Pericardium fibroblast (primary cell): ENCODE measurements at places on chromosomes 3 and 15. TPM values are rescaled to one million over a fixed set of nuclear protein-coding genes. Genes with fewer than 3 reads are reported as not detected.

The KCNAB1 gene
- 0.12 and 2.2 TPM in 2 replicates for total RNA-seq

The LRRC3B gene
- total RNA-seq, result not detected in 2 replicates

The CORO2B gene
- 11.6 and 21.0 TPM in 2 replicates for total RNA-seq

The UBA7 gene
- 31.2 and 52.0 TPM in 2 replicates for total RNA-seq

The CLDN16 gene
- total RNA-seq, result not detected in 2 replicates

The CDCP1 gene
- 0.70 and 0.77 TPM in 2 replicates for total RNA-seq

The FAM107A gene
- total RNA-seq, result 2.6 and 7.7 TPM in 2 replicates

The MANF gene
- 80.3 and 96.4 TPM in 2 replicates for total RNA-seq

The TBC1D21 gene
- not detected in 2 replicates for total RNA-seq

The GREM1 gene
- 3.6 and 15.3 TPM in 2 replicates for total RNA-seq

The PLA2G4E gene
- total RNA-seq, result not detected in 2 replicates

The PPIB gene
- total RNA-seq, result 535 and 996 TPM in 2 replicates

The HYAL1 gene
- total RNA-seq, result 4.0 and 5.5 TPM in 2 replicates
